ENCODE measurements at places on chromosomes 5 and 9.
A peak's percentile ranks its signal among the peaks of the same experiment; 100 is the strongest.

DNA sequence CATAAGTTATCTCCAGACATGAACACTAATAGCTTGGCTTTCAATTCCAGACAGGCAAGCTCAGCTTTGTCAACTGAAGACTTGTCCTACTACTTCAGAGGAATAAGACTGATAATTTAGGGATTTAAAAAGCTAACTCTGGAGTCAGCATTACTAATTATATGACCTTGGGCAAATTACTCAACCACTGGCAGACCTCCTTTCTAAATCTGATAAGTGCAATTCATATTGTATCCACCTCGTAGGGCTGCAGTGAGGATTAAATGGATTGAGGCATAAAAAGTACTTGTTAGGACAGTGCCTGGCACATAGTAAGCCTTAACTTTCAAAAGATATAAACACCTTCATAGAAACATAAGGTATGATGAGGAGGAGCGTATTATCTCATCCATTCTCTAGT is 104.4 kb downstream of the KLHL3 start:
- DNase-seq, result no peak

DNA sequence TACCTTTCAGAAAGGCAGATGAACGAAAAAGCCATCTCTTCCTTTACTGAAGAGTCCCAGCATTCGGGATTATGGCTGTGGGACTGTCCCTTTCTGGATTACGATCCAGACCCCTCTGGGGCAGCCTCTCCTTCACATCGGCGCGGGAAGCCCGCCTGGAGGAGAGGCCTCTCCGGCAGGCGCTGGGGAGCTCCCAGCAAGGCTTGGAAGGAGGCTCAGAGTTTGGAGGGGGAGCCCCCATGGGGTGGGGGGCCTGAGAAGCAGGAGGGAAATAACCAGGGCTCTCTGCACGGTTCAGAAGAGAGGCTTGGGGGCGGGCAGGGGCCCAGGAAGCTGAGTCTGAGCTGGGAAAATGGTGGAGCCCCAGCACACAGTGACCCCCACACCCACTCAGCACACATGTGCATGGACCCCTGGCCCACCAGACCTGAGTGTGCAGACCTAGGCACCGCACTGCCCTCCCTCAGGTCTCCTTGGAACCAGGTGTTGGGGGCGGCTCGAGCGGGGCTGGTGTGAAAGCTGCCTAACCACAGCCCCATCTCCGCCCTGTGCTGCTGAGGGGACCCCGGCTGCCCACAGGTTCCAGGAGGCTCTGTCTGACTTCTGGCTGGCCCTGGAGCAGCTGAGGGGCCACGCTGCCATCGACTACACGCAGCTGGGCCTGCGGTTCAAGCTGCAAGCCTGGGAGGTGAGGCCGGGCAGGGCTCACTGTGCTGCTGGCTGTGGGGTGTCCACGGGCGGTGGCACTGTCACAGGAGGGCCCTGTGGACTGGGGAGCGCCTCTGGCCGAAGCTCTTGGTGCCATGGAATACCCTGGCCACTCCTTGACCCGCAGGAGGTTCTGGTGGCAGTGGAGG is 4.5 kb downstream of the NOXA1 start:
- peak; percentile 47 for DNase-seq

DNA sequence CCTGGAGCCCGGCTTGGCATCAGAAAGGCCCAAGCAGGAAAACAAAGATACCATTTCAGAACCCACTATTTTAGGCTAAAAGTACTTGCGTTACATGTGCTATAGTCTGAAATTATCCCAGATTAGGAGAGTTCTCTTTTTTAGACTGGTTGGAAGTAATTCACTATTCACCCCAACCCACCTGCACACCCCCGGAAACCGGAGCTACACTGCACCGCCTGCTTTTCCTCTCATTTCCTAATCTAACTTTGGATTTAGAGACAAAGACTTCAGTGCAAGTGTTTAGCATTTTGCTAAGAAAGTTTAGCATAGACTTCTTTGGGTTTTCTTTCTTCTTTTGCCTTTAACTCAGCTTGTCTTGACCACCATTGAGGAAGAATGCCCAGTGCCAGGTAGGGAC is 79.2 kb downstream of the SECISBP2 start:
- no peak for DNase-seq

GRCh38 chr9:110950041-110950645 is 88.1 kb downstream of the LPAR1 start:
- DNase-seq, result no peak

DNA sequence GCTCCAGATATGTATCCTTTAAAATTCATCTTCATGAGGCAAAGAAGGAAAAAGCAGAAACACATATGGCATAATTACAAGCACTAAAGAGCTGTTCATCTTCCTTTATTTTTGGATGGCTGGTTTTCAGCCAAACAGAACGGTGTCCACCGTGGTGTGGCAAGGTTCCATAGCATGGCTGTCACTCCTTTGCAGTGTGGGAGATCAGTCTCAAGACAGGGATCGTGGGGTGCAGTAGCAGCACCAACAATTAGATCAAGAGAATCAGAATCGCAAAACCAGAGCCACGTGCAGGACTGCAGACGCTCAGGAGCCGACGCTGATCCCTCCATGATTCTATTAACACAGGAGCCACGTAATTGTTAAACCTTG is 79.5 kb downstream of the SEMA4D start:
- DNase-seq, result no peak

DNA sequence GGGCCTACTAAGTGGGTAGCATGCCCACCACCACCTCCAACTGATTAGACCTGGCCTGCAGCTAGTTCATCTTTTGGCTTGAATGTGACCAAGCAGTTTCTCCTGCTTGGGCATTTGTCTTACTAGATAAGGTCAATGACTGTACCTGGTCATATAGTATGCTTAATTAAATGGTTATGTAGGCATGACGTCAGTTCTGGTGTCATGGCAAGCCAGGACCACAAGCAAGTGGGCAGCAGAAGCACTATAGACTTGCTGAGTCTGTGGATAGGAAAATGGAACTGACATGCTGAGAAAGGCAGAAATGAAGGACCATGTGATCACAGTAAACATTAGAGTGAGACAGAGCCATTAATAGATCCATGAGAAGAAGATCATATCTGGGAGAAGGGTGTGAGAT is 55.6 kb upstream of the C6 start:
- DNase-seq, result no peak

GRCh38 chr9:84793251-84793650 is 123.7 kb downstream of the NTRK2 start:
- DNase-seq, result no peak

GRCh38 chr5:66041627-66042026 is 102.5 kb upstream of the SREK1 start:
- no peak for DNase-seq

GRCh38 chr9:127143920-127144465 is 21.6 kb upstream of the ANGPTL2 start:
- DNase-seq, result no peak

DNA sequence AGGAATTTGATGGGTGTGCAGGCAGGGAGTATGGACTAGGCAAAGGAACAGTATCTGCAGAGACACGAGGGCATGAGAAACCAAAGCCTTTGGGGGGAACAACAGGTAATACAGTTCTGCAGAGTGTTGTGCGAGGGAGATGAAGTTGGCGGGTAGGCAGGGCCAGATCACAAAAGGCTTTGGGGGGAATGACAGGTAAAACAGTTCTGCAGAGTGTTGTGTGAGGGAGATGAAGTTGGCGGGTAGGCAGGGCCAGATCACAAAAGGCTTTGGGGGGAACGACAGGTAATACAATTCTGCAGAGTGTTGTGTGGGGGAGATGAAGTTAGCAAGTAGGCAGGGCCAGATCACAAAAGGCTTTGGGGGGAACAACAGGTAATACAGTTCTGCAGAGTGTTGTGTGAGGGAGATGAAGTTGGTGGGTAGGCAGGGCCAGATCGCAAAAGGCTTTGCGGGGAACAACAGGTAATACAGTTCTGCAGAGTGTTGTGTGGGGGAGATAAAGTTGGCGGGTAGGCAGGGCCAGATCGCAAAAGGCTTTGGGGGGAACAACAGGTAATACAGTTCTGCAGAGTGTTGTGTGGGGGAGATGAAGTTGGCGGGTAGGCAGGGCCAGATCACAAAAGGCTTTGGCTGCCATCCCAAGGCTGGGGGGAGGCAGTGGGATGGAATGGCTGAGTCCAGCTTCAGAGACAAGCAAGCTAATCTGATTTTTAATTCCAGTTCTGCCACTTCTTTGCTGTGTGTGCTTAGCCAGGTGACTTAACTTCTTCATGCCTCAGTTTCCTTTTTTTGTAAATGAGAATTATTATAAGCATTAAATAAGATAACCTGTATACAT is 33.0 kb downstream of the FRMPD1 start:
- DNase-seq, result no peak

GRCh38 chr9:137318602-137319001 is 16.5 kb upstream of the NRARP start:
- peak; percentile 65 for DNase-seq

DNA sequence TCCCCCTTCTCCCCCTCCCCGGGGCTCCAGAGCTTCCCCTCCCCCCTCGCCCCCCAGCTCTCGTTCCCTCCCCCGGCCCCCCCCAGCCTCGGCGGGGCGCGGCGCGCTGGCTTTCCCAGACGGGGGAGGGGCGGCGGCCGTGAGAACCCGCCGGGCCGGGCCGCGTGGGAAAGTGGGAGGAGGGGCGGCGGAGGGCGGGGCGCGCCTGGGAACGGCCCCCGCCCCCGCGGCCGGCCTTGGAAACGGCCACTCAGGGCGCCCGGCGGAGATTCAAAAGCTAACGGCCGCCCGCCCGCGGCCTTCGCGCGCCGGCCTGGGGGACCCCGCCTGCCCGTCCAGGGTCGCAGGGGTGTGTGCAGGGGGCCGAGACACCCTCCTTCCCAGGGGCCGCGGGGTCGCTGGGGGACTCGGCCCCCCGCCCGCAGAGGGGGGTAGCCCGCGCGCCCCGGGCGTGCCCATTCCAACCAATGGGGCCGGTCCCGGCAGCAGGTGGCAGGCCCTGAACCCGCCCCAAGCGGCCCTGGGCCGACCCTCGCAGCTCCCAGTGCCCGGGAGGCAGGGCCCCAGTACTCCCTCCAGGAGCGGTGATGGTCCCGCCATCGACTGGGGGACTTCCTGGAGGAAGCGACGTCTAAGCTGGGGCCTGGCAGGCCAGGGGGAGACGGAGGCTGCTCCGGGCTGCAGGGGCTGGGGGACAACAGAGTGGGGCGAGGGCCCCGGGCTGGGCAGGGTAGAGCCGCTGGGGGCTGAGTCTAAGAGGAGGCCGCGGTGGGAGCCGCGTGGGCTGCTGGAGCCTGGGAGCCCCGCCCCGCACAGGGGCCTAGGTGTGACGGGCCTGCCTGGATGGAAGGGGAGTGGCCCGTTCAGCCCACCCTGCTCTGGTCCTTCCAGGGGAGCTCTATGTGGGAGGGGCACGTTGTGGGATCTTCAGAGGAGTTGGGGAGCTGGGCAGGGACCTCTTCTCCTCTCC is 14.2 kb upstream of the NRARP start:
- DNase-seq, result peak; percentile 96

DNA sequence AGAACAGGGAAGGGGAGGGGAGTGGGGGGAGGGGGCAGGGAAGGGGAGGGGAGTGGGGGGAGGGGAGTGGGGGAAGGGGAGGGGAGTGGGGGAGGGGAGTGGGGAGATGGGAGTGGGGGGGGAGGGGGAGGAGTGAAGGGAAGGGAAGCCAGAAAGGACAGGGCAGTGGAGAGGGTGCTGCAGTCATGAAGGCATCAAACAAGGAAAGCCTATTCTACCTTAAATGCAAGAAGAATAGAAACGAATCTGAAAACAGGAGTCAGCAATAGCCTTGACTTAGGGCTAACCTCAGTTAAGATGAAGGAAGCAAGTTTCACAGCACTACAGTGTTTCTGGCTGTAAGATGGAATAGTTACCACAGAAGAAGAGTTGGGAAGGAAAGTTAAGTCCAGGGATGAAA is 59.5 kb downstream of the CAMSAP1 start:
- DNase-seq, result no peak

- DNase-seq, result no peak
Measured at GRCh38 chr5:55864606-55865541, 13.7 kb downstream of the IL31RA start.

DNA sequence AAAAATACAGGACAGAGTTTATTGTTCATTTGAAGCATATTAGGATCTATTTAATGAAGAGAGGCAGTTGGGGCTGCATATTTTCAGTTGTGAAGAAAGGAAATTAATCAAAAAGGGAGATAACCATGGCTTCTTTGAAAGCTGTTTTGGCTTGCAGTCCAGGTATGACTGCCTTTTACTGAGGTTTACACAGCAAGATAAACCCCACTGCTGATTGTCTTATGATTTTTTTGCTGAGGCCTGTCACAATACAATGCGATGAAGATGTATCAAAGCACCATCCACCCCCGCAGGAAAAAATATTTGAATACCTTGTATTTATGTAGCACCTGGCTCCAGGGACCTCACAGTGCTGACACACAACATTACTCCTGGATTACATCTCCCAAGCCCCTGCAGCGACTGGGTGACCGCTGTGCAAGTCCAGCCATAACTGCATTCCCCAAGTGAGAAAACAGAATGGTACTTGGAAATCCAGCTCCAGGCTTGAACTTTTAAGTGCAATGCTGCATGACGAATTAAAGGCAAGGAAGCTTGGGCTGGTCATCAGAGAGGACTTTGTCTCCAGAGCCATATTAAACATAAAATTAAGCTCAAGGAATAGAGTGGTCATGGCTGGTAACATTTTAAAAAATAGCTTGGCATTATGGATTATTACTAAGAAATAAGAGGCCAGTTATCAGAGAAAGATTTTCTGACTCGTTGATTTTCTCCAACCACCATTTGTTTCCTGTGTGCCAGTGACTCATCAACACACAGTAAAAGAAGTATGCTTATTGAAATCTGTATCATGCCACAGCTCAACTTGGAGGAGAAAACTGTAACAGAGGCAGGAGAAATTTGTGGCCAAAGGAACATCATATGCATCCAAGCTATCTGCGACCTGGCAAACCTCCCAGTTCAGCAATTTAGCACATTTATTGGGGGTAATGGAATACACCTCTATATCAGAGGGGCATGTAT is 374.2 kb downstream of the MAN2A1 start:
- DNase-seq, result no peak
